Femur (tissue), 1 donor: ENCODE measurements at places on chromosomes 2 and 18.

GRCh38 chr2:113876503-113877387 lies 13.1 kb upstream of the ACTR3 start:
- no peak for DNase-seq

- no peak for DNase-seq
Measured at GRCh38 chr2:64142741-64143168, 1.5 kb downstream of the PELI1 start.

- DNase-seq, result no peak
Measured at GRCh38 chr2:186569897-186570296, 20.0 kb upstream of the ITGAV start.

- no peak for DNase-seq
Measured at GRCh38 chr2:236947896-236948295, 137.8 kb upstream of the COPS8 start.

GRCh38 chr2:180125245-180125962 lies 118.3 kb upstream of the CWC22 start:
- DNase-seq, result peak; percentile 82

DNA sequence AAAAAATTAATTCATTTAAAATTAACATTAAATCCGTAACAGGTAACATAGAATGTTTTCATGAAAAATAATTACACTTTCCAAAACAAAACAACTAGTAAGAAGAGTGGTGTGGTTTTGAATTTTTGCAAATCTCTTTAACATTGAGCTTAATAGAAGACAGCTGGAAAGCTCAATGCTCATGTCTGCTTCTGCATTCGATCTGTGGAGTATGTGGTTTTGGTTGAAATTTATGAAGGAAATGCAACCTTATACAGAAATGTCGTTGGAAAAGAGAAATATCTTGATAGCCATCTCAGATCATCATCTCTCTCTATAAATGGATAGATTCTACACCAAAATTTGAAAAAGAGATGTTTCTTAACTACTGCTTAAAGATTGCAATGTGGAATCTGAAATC lies 17.3 kb upstream of the FHL2 start:
- no peak for DNase-seq

DNA sequence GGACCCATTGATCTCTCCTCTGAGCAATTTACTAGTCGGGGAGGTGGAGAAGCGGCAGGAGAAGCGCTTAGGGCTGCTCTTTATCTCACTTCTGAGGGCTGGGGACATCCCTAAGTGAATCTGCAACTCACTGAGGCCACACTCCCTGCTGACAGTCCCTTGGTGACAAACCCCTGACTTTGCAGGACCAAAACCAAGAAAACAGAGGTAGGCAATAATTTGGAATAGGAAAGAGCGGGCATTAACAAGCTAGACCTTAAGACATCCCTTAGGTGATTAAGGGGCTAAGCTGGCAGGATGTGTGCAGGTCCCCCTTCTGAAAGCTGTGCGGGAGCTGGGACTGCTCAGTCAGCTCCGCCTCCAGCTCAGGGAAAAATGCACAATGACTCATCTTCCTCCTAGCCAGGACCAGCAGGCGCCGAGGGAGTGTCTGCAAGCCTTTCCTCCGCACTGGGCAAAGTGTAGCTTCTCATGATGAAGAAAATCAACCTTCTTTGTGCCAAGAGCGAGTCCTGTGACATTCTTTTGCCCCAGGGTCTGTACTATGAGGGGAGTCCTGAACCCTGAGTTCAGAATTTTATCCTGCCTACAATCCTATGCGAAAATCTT lies 63.3 kb downstream of the BOD1L2 start:
- no peak for DNase-seq

DNA sequence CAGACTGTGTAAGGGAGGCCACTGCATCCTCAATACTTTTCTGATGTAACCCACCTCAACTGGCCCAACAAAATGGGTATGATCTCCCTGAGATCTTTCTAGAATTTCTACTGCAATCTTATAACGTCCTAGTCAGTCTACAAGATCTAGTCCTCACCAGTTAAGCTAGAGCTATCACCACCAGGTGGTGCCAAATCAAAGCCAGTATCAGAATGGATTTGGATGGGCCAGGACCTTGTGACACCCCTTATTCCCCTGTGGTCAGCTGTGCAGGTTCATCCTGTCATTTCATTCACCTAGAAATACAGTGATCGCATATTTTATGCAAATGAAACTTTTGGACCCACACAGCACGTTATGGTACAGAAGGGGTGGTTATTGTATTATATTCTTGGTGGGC lies 90.3 kb downstream of the OLA1 start:
- no peak for DNase-seq

DNA sequence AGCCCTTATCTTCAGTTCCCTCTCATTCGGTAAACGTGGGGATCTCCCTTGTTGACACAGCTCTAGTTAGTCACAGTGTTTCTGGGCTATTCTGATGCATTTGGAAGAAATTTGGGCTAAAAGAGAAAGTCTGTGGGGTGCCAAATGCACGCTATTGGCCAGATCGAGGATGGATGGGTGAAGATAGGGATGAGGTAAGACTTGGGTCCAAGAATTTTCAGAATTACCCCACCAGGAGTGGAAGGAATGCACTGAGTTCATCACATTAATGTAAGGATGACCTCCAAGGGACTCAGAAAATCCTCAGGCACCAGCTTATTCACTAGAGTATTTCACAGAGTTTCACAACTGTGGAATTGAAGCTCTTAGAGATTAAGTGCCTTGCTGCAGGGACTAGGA lies 49.3 kb downstream of the NRP2 start:
- no peak for DNase-seq

- no peak for DNase-seq
Measured at GRCh38 chr2:41000906-41001305, 549.0 kb upstream of the SLC8A1 start.

DNA sequence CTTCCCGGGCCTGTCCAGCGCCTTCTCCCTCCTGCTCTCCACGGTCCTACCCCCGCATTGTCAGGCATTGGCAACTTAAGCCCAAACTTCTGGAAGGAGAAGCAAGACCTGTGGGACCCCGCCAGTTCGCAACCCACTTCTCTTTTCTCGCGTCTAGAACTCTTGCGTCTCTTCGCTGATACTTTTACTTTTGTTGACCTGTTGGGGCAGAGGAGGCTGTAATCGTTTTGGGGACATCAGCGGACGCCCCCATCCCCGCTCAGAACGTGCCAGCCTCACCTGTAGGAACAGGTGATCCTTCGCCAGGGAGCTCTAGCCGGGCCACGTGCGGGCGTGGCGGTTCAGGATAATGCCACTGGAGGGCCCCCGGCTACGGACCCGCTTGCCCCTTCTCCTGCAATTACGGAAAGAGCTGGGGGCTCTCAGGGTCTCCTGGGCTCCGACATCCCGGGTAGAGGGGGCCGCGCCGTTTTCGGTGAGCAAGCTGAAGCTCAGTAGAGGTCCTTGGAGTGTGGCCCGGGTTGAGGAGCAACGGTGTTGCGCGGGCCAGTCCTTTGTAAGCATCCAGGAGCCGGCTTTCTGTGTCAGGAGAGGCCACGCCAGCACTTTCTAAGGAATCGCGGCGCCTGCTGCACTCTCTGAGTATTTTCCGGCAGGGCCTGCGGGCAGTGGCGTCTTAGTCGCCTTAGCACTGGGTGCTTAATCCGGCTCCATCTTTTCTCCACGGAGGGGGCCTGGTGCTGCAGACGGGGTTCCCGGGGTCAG lies 1.6 kb downstream of the MTCL1 start:
- peak; percentile 53 for DNase-seq

- DNase-seq, result no peak
Measured at GRCh38 chr2:13284688-13285087, 568.0 kb downstream of the TRIB2 start.

DNA sequence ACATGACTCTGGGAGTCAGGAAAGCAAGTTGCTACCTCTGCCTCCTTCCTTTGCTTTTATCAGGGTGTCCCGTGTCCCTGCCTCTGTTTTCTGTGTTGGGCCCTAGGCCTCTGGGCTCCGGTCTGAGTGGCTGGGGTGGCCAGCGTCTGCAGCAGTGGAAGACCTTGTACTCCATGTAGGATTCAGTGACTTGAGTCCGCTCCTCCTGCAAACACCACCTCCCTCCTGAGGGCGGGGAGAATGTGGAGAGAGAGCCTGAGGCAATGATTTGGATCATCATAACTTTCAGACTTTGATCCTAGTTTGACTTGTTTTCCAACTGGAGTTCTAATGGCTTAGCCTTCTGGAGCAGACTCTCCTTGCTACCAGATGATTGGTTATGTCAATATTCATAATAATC lies 30.8 kb downstream of the ATP6V1C2 start:
- no peak for DNase-seq

DNA sequence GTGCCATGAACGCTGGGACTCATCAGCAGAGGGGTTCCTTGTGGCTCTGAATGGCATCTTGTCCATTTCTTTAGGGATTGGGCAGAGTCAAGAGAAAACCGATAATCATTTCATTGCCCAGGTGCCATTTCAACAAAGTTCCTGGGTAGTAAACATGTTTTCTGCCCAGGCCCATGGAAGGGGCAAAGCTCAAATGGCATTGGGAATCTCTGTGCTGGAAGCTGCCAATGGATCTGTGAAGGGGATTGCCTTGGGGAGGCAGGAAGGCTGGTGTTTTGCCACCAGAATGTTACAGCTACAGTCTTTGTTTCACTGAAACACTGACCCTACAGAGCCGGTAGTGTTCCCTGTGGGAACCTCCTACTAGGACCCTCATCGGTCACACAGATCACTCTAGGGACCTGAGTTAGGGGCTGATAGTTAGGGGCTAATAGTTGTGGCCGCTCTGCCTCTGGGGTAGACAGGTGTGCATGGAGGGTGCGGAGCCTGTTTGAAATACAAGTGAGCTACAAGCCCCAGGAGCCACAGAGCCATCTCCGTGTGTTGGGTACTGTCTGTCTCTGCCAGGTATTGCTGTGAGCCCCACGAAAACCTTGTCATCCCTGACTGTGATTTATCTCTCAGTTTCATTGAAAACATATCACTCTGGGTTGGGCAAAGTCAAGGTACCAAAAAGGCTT lies 224.4 kb upstream of the COPS8 start:
- DNase-seq, result peak; percentile 2

GRCh38 chr2:105129722-105130232 lies 91.9 kb downstream of the MRPS9 start:
- no peak for DNase-seq

DNA sequence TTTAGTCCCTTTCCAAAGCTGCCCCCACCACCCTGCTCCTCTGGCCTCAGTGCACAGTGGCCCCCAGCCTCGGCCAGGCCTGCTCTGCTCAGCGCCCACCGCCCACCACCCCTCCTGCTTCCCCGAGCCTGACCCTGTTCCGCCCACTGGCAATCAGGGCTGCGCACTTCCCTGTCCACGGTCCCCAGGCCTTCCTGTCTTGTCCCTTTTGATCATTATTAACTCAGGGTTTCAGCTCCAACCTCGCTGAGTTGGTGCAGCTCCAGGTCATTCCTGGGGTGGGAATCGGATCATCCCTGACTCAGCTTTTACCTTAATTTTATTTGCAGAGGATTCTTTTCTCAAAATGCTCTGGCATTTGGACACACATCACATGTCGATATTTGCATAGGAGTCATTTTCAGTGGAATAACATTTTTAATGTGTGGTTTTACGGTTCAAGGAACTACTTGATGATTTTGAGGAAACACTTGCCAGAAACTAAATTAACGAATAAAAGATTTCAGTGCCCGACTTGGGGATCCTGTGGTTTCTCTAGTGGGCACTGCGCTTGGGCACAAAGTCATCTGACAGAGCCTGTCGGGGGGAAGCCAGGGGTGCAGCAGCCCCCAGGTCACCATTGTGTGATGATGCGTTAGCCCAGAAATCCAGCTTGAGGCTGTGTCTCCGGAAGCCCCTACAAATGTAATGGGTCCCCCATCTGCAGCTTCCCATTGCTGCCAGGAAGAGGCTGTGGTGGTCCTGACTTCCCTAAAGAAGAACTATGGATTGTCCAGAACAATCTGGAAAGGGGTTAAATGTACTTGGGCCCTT lies 1.0 kb upstream of the ESPNL start:
- DNase-seq, result peak; percentile 18

DNA sequence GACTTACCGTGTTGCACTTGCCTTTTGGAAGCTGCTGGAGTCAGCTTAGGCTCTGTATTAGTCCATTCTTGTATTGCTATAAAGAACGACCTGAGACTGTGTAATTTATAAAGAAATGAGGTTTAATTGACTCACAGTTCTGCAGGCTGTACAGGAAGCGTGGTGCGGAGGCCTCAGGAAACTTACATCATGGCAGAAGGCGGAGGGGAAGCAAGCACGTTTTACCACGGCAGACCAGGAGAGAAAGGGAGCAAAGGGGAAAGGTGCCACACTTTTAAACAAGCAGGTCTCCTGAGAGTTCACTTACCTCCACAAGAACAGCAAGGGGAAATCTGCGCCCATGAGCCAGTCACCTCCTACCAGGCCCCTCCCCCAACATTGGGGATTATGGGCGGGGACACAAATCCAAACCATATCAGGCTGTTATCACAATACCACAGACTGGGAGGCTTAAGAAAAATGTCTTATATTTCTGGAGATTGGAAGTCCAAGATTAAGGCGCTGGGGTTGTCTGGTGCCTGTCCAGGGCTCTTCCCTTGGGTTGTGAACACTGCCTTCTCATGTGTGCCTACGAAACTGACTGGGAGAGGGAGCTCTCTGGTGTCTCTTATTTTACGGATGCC lies 3.6 kb upstream of the D2HGDH start:
- no peak for DNase-seq

DNA sequence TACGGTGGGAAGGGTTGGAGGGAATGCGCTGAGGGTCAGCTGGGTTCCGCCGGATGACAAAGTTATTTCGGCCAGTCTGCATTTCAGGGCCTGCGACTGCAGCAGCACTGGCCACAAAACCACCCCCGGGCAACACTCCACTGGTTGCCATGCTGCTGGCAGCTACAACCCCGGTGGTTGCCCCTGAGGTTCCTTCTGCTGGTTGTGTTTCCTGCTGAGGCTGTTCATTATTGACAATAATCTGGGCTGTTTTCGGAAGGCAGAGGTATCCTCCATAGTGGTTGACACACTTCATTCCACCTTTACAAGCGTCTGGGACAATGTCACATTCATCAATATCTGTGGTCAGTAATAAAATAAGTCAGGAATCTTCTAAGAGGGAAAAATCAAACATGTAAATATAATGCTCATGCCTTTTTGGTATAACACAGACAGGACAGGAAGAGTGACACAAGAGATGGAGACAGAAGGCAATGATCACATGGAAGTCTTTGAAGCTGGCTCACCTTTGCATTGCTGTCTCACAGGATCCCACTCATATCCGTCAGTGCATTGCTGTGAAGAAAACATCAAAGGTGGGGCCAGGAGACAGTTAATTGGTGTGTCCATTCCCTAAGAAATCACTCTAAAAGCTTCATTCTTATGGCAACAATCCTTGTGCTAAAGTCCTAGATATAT lies 5.7 kb downstream of the EFEMP1 start:
- DNase-seq, result no peak

DNA sequence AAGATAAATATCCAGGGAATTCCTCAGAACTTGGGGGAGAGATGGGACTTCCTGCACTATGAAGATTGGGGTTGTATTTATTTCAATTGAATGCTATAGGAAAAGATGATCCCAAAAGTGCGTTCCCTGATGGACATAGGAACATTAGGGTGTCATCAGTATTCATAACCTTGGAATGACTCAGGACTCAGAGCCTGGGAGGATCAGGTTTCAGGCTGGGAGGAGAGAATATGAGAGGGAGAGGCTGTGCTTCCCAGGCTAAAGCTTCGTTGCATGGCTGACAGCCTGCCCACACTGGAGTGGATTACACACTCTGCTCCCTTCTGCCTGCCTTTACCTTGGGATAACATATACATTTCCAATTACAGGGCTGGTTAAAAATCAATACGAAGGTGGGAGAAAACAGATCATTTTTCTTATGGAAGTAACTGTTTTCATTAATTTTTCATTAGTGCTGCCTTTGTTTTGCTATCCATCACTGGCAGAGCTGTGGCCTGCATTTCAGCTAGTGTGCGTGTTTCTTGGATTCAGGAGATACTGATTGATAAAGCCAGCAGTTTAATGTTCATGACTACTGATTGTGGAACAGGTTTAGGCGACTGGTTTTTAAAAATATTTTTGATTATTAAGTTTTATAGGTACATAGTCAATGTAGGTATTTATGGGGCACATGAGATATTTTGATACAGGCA lies 118.7 kb downstream of the KCTD1 start:
- no peak for DNase-seq
